B cell (primary cell): ENCODE measurements at places on chromosomes 7 and 10.

DNA sequence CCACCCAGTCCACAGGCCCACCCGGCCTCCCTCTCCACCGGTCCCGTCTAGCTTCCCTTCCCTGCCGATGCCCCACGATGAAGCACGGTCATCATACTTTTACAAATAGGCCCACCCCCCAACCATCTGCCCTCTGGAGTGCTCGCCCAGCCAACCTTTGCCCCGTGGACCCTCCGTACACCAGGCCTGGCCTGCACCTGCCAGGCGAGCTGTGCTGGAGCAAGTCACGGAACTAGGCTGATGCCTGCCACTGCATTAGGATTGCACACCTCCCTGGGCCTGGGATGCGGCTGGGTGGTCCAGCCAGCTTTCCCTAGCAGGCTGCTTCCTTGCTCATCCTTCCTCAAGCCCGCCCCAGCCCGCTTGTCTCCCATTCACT, 44.7 kb downstream of the PPIF start:
- DNase-seq, result no peak
- no peak overlapping the region for H3K4me3 ChIP-seq
- H3K36me3 ChIP-seq, result no peaks in the 10 kb centered on the region

DNA sequence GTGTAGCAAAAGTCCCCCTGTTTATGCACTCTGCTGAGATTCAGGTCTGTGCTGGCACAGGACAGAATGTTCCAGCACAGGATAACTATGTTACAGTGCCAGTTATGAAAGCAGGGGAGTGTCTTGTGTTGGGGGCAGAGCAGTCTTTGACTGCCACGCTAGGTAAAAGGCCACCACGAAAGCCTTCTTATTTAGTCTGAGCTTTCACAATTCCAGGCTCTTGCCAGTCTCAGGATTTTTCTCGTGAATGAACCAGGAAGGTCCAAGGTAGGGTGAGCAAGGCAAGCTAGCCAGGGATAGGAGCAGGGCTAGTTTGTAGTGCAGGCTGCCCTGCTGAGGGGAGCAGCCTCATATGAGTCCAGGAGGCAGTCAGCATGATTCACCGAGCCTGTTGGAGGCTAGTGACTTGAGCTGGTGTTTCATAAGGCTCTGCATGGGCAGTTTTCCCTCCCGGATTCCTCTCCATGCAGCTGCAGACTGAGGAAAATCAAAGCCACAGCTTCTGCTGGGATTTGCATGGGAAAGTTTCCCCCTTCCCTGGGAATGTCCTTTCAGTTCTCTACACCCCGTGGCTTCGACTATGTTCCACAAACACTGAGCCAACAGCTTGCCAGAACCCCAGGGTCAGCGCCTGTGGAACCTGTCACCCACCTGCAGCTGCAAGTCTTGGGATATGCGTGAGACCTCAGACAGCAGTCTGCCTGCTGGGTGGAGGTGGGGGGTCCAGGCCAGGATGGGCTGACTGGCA, 112.3 kb downstream of the JCAD start:
- H3K4me3 ChIP-seq, result no peak overlapping the region
- H3K36me3 ChIP-seq, result no peaks in the 10 kb centered on the region
- no peak for DNase-seq
- H3K4me1 ChIP-seq, result no peaks in the 10 kb centered on the region
- no peaks in the 10 kb centered on the region for H3K27me3 ChIP-seq

DNA sequence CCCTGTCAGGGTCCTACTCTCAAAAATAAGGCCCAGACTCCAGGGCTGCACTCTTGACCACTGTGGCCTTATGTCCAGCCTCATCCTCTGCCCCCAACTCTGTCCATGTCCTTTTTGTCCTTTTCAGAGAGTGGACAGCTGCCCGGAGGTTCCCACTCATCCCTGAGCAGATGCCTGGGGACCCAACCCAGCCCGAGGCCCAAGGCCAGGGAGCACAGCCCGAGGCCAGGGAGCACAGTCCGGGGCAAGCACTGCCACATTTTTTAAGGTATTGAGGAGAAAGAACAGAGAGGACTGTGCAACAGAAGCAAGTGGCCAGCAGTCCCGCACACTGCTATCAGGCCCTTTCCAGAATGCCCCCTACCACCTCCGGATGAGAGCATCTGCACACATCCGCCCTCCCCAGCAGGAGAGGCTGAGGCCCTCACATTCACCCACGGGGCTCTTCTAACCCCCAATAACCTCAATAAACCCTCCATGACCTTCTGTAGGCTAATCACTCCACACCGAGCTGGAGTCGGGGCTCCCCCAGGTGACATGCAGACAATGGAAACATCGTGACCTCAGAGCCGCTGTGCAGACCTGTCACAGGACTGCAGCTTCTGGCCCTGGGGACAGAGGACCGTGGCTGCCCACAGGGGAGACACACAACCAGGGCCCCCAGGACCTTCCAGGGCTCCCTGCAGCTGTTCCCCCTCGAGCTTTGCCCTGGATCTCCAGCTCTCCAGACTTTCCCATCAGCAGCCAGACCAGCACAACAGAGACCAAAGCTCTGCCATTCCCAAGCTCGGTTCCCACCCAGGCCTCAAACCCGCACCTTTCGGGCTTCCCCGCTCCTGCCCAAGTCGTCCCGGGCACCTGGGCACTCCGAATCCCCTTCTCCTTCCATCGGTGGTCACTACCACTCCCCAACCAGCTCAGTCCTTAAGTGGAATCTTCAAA, 51.4 kb downstream of the CAMK2B start:
- H3K4me1 ChIP-seq, result no peaks in the 10 kb centered on the region
- H3K27me3 ChIP-seq, result peaks cover 2% of the 10 kb centered on the region
- H3K27ac ChIP-seq, result no peak overlapping the region
- no peak overlapping the region for H3K4me3 ChIP-seq
- no peaks in the 10 kb centered on the region for H3K36me3 ChIP-seq

DNA sequence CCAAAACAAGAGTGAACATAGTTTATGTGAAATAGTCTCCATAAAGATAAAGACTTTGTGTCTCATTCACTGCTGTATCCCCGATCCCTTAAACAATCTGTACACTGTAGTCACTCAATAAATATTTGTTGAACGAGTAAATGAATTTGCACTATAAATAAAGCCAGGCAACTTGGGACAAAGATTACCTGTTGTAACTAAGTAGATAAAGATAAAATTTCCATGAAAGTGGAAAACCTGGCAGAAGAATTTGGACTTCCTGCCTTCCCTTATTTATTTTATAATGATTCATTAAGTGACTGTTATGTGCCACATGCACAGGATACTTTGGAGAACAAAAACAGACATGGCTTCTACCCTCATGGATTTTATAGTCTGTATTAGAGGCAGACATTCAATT, 277.7 kb upstream of the KAT6B start:
- H3K4me1 ChIP-seq, result no peaks in the 10 kb centered on the region
- H3K36me3 ChIP-seq, result no peaks in the 10 kb centered on the region
- no peak overlapping the region for H3K27ac ChIP-seq
- no peaks in the 10 kb centered on the region for H3K27me3 ChIP-seq
- no peak for DNase-seq
- H3K4me3 ChIP-seq, result no peak overlapping the region

DNA sequence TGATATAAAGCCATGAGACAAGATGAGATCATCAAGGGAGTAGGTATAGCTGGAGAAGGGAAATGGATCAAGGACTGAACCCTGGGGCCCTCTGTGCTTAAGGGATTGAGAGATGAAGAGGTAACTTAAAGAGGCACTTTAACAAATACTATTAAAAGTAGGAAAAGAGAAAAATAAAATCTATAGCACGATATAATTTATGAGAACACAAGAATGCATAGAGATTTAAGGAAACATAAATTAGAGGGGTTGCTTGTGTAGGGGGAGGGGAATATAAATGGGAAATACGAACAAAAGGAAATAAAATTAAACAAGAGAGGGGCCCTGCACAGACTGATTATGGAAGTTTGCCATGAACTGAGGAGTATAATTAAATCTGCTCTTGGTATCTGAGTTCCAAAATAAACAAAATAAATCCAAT, 15.6 kb upstream of the LRRC17 start:
- no peaks in the 10 kb centered on the region for H3K36me3 ChIP-seq
- H3K27me3 ChIP-seq, result no peaks in the 10 kb centered on the region
- no peaks in the 10 kb centered on the region for H3K4me1 ChIP-seq
- DNase-seq, result no peak
- no peak overlapping the region for H3K4me3 ChIP-seq

GRCh38 chr7:24135003-24135817, 148.8 kb upstream of the NPY start:
- no peaks in the 10 kb centered on the region for H3K4me1 ChIP-seq
- no peak for DNase-seq
- no peaks in the 10 kb centered on the region for H3K36me3 ChIP-seq

- no peak overlapping the region for H3K27ac ChIP-seq
- no peaks in the 10 kb centered on the region for H3K27me3 ChIP-seq
- no peak for DNase-seq
- H3K4me3 ChIP-seq, result no peak overlapping the region
- peaks cover 7% of the 10 kb centered on the region for H3K4me1 ChIP-seq
Observed at GRCh38 chr10:127920306-127921074, 13.6 kb downstream of the PTPRE start.

- H3K27me3 ChIP-seq, result no peaks in the 10 kb centered on the region
- peaks cover 8% of the 10 kb centered on the region for H3K4me1 ChIP-seq
- no peak overlapping the region for H3K27ac ChIP-seq
- H3K4me3 ChIP-seq, result no peak overlapping the region
Observed at GRCh38 chr7:16564909-16565426, 38.3 kb downstream of the LRRC72 start.

DNA sequence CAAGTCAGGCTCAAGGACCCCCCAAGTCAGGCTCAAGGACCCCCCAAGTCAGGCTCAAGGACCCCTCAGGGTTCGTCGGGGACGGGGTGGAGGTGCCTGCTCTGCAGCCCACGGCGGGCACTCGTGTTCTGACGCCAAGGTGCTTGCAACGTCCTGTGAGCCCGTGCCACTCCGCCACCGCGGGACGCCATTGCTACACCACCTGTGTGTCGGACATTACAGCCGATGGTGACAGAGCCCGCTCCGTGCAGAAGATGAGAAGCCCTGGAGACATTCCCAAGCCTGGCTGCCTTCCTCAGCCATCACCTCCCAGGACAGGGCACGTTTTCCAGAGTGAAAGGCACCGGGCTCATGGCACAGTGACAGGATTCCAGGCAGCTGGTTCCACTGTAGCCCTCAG, 97.7 kb upstream of the DNAAF5 start:
- H3K4me3 ChIP-seq, result no peak overlapping the region
- no peak overlapping the region for H3K27ac ChIP-seq
- H3K36me3 ChIP-seq, result no peaks in the 10 kb centered on the region

- H3K27me3 ChIP-seq, result no peaks in the 10 kb centered on the region
- DNase-seq, result no peak
- no peak overlapping the region for H3K27ac ChIP-seq
- H3K4me3 ChIP-seq, result no peak overlapping the region
- H3K4me1 ChIP-seq, result peaks cover 8% of the 10 kb centered on the region
Observed at GRCh38 chr10:50629495-50630122, 5.9 kb upstream of the SGMS1 start.

- DNase-seq, result no peak
- H3K27ac ChIP-seq, result no peak overlapping the region
- no peaks in the 10 kb centered on the region for H3K4me1 ChIP-seq
- no peaks in the 10 kb centered on the region for H3K36me3 ChIP-seq
Observed at GRCh38 chr7:106413446-106413845, 128.7 kb upstream of the NAMPT start.

DNA sequence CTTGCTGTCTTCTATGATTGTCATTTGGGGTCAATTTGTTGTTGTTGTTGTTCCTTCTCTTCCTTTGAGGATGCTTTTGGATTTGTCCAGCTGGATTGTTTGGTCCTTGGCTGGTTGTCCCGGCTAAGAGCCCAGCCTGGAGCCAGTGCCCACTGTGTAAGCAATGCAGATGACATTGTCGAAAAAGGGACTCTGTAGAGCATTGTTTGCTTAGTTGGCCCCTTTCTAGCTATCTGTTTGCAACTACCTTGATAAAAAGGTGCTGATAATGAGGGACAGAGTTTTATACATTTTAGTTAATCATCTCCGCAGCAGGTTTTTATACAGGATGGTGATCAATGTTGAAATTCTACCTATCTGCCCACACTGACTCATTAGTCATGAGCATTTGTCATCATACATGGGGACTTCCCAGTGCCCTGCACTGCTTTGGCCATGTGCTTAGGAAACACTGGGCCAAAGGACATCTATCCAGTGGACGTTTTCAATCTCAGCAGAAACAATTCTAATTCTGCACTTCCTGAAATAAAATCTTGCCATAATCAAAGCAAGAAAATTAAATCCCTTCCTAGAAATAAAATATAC, 311.9 kb downstream of the GRM8 start:
- no peak overlapping the region for H3K27ac ChIP-seq
- DNase-seq, result no peak
- H3K36me3 ChIP-seq, result no peaks in the 10 kb centered on the region
- no peaks in the 10 kb centered on the region for H3K4me1 ChIP-seq
- no peak overlapping the region for H3K4me3 ChIP-seq

DNA sequence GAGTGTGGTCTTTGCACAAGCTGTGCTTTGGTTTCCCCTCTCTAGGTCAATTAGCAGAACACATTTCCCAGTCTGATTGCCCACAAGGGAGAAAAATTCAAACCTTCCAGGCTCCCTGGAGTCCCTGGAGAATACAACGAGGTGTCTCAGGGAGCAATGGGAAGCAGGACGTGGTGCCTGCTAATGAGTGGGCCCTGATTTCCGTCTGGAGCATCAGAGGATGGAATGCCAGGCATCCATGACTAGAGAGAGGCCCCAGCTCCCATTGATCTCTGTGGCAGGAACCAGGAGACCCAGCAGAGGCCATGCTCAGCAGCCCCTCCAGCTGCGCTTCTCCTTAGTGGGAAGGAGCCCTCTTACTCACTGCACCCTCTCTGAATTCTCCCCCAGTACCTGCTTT, 33.2 kb upstream of the TLX1 start:
- H3K36me3 ChIP-seq, result no peaks in the 10 kb centered on the region
- H3K4me1 ChIP-seq, result no peaks in the 10 kb centered on the region
- H3K4me3 ChIP-seq, result no peak overlapping the region
- H3K27ac ChIP-seq, result no peak overlapping the region
- DNase-seq, result no peak
- no peaks in the 10 kb centered on the region for H3K27me3 ChIP-seq

GRCh38 chr10:137031-137430, 1.8 kb downstream of the ZMYND11 start:
- no peak overlapping the region for H3K4me3 ChIP-seq
- H3K36me3 ChIP-seq, result no peaks in the 10 kb centered on the region
- peak; percentile 59 for DNase-seq
- H3K27me3 ChIP-seq, result peaks cover 11% of the 10 kb centered on the region
- H3K4me1 ChIP-seq, result peaks cover 18% of the 10 kb centered on the region
